ENCODE measurements at places on chromosomes 2 and 18. TPM values are rescaled to one million over a fixed set of nuclear protein-coding genes. Genes with fewer than 3 reads are reported as not detected.

The GCG gene
- total RNA-seq, result not detected

The SPRED2 gene
- total RNA-seq, result 3.0 TPM

The BMP10 gene
- total RNA-seq, result not detected

The FABP1 gene
- total RNA-seq, result not detected

The MFSD6 gene
- 6.7 TPM for total RNA-seq

The IKZF2 gene
- total RNA-seq, result 0.51 TPM

GRCh38 chr2:3238951-3239841 lies 138.4 kb downstream of the EIPR1 start:
- DNase-seq, result no peak

DNA sequence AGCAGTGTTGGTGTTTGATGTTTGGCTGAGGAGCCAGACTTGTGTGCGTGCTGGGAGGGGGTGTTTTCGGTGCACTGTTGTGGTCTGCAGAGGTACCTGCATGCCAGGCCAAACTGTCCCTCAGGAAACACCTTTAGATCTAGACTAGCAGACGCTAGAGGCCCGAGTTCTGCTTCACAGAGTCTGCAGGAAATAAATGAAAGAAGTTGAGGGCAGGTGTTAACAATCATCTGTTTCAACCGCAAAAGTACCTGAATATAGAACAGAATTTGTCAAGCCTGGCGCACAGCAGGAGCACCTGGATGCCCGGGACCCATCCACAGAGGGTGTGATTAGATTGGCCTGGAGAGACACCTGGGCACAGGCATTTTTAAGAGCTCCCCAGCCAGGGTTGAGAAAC lies 40.5 kb upstream of the REL start:
- no peak for DNase-seq

DNA sequence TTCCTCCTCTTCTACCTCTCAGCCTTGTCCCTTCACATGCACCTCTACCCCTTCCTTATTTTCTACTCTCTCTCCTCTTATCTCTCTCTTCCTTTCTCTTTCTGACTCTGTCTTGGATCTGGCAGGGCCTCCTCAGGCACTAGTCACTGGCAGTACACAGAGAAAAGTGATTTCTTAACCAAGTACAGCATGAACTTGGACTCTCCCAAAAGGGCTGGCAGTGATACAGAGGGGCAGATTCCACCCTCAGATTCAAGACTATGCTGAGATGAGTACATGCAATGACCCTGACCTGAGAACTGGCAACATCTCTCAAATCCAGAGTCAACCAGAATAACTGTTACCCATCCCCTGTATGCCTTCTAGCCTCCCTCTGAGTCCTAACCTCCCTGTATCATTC lies 4.3 kb downstream of the AOX1 start:
- no peak for DNase-seq

GRCh38 chr2:224613543-224614286 lies 28.6 kb upstream of the CUL3 start:
- DNase-seq, result no peak

- no peak for DNase-seq
Observed at GRCh38 chr2:163405298-163405697, 330.5 kb downstream of the FIGN start.

- no peak for DNase-seq
Observed at GRCh38 chr2:113910110-113910717, 20.3 kb downstream of the ACTR3 start.

GRCh38 chr18:51426996-51427395 lies 229.5 kb upstream of the MEX3C start:
- DNase-seq, result no peak

DNA sequence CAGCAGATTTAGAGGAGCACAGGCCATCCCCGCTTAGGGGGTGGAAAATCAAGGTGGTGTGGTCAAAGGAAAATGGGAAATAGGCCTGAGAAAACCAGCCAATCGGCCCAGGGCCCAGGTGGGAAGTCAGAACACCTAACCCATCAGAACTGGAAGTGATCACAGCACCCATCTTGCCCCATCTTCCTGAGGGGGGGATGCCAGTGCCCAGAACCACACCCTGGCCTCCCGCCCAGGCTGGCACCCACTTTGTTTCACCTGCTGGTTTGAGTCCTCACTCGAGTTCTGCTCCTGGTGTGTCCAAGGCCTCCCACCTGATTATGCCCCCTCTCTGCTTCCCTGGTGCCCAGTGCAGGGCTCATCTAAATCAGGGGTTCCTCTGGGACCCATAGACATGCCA lies 174.5 kb downstream of the TNS1 start:
- DNase-seq, result no peak

GRCh38 chr18:28594034-28594433 lies 417.1 kb upstream of the CDH2 start:
- DNase-seq, result no peak

GRCh38 chr2:216615298-216616082 lies 17.7 kb upstream of the IGFBP2 start:
- DNase-seq, result no peak

DNA sequence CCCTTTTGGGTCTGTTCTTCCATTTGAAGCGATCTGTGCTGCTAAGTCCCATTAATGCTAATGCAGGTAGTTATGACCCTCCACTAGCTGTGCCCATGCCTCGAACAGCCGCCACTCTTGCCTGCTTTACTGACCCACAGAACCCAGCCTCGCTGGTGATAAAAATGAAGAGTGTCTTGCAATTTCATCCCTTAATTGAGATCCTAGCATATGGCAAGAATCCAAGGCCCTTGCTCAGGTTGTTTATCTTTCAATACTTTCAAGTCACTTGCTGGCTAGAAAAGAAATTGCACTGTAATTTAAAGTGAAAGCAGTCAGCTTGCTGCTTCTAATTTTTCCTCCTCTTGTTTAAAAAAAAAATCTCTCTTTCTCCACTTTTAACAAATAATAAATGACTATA lies 73.6 kb downstream of the ZNF521 start:
- peak; percentile 37 for DNase-seq

GRCh38 chr2:190720276-190720675 lies 71.4 kb downstream of the NAB1 start:
- no peak for DNase-seq

GRCh38 chr2:239272626-239273025 lies 128.2 kb downstream of the HDAC4 start:
- DNase-seq, result no peak

- no peak for DNase-seq
Observed at GRCh38 chr2:32278478-32278853, 762 bp downstream of the YIPF4 start.

GRCh38 chr2:64631771-64632170 lies 21.9 kb downstream of the SERTAD2 start:
- no peak for DNase-seq

- DNase-seq, result no peak
Observed at GRCh38 chr2:18924386-18924785, 335.0 kb upstream of the NT5C1B start.

GRCh38 chr2:202815548-202816360 lies 55.8 kb downstream of the ICA1L start:
- no peak for DNase-seq

GRCh38 chr2:240368781-240369331 lies 66.6 kb upstream of the GPC1 start:
- no peak for DNase-seq

DNA sequence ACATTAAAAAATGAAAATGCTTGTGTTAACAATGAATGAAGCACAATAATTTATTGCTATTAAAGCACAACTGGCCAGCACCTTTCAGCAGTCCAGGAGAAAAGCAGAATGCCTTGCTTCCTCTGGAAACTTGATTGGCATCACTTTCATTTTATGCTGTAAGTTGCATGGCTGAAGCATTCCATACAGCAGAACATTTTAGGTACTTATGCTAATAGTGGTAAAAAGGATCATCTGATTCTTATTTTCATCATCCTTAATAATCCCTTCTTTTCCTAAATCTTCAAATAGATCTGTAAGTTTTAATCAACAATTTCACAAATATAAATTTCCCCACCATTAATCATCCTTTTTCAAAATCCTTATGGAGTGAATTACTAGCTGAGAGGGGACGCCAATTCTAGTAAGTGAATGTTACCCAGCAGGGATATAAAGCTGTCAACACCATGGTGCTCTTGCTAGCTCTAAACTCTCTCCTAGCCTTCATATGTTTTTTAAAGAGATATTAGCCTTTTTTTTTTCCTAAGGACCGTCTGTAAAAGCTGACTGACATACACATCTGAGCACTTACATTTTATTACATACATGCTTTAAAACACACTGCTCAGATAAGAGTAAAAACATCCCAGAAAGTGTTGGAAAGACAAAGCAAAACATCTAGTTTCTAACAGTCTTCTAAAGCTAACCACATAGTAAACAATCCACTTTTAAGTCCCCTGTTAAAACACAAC lies 5.3 kb downstream of the SATB2 start:
- no peak for DNase-seq

DNA sequence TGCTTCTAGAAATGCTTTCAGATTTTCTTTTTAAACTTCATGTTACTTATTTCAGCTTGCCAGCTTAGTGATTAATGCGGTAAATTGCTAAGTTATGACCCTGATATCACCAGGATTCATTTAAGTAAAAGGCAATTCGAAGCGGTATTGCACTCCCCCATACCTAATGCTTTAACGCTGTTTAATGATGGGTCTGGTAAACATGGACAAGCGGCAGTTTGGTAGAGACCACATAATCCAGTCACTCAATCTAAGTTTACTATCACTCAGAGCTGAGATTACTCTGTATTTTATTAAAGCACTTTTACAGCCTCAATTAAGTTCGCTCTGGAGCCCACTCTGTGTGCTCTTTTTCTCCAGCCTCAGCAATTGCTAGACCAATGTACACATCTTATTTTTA lies 118.2 kb upstream of the SCN7A start:
- DNase-seq, result no peak
